Stimulated activated CD8-positive, alpha-beta memory T cell treated with anti-CD3 and anti-CD28 coated beads, Interleukin-7, amount 100 ng/mL, for 48 hours (primary cell): ENCODE measurements at places on chromosomes 3 and 15.

GRCh38 chr3:113441051-113441770 lies at the start of gene CFAP44:
CFAP44 (minus strand) TSS chr3:113441493; CDS start chr3:113433664, 7,829 bp downstream.
- DNase-seq: peak; percentile 19

- DNase-seq: no peak
These were observed 21.6 kb downstream of the ANAPC13 start for GRCh38 chr3:134464064-134464688.

- DNase-seq: no peak
These were observed 33.0 kb upstream of the FAN1 start for GRCh38 chr15:30870681-30871080.

DNA sequence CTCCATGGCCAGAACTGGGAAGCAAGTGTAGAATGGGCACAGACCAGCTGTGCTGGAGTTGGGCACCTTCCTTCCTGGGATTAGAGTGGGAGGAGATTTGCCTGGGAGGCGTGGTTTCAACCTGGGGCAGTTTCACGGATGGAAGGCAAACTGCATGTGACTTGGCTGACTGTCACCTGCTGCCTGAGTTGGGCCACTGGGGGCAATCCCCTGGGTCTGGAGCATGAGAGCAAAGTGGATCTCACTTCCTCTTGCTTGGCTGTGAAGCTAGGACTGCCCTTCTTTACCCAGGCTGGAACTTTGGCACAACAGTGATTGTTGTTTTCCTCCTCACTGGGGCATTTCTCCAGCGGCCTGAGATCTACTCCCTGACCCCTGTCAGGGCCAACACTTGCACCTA lies 1247.0 kb upstream of the EPHA6 start:
- DNase-seq: no peak

DNA sequence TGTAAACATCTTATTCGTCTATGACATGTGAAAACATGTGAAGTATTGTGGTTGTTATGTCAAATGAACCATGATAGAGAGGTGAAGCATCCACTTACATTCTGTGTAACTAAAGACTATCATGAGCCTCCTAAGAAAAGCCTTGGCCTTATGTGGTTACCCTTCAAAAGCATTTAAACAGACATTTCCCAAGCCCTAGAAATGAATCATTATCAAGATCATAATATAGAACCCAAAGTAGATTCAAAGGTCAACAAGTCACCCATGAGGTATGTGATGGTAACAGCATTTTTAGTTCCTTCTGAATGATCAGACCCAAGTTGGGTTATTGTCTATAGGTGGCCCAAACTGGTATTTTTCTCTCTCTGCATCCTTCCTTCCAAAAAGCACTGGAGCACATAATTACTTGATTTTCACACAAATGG lies 408.0 kb downstream of the TBL1XR1 start:
- no peak for DNase-seq

- DNase-seq: no peak
These were observed 436.4 kb downstream of the NAALADL2 start for GRCh38 chr3:175295248-175296130.

DNA sequence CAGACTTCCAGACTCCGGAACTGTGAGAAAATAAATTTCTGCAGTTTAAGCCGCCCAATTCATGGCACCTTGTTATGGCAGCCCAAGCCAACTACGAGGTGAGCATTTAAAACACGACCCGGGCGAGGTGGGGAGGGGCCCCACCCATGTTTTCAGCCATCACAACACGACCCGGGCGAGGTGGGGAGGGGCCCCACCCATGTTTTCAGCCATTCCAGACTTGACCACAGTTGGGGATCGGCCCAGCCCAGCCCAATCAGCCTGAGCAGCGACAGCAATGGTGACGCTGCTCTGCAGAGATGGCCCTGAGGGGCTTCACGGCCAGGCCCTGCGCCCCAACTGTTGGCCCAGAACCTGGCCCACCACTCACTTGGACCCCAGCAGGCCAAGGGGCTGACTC lies 93.1 kb downstream of the ATP10A start:
- DNase-seq: no peak

GRCh38 chr15:46442184-46442583 lies 807.4 kb downstream of the SQOR start:
- DNase-seq: no peak

- DNase-seq: no peak
These were observed 82.2 kb downstream of the CPN2 start for GRCh38 chr3:194268654-194269512.

GRCh38 chr15:96670389-96670788 lies 339.9 kb downstream of the NR2F2 start:
- DNase-seq: no peak

DNA sequence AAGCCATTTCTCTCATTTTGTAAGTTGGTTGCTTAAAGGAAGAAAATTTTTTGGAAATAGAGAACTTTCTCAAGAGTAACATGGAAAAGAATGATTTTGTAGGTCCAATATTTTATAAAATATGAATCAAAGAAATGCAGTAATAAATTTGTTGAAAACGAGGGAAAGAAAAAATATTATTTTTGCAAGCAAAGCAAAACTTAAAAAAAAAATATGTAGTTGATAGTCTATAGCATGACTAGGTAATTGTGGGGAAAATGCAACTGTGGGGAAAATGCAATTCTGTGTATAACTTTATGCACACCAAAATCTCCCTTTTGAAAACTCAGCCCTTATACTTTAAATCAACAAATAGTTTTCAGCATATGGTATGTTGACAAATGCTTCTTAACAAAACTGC lies 604.0 kb upstream of the AGTR1 start:
- no peak for DNase-seq

GRCh38 chr3:72152551-72153476 lies 367.9 kb upstream of the PROK2 start:
- DNase-seq: no peak

DNA sequence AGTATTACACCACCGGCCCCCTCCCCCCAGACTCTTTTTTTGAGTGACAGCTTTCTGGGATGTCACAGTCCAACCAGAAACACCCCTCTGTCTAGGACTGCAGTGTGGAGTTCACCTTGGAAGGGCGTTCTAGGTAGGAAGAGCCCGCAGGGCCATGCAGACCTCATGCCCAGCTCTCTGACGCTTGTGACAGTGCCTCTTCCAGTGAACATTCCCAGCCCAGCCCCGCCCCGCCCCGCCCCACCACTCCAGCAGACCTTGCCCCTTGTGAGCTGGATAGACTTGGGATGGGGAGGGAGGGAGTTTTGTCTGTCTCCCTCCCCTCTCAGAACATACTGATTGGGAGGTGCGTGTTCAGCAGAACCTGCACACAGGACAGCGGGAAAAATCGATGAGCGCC lies 63.6 kb downstream of the AAGAB start:
- no peak for DNase-seq

- no peak for DNase-seq
These were observed 45.9 kb downstream of the TMEM45A start for GRCh38 chr3:100538339-100538706.

DNA sequence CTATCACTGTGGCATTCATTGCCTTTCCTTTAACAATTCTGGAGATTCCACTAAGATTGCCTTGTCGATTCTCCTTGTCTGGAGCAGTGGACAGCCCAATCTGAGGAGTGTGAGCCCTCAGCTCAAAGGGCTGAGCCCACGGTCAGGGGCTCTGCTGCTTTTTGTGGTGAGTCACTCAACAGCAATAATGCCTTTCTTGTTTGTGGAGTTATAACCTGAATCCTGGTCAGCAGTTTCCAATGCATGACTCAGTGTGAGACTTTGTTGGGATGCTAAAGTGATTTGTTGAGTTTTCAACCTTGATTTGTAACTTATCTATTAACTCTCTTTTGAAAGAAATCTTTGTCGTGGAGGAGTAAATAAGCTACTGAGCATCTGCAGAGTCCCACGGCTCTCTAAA lies 183.5 kb downstream of the TJP1 start:
- no peak for DNase-seq

- DNase-seq: peak; percentile 74
These were observed 98.0 kb upstream of the TNFAIP8L3 start for GRCh38 chr15:51192521-51193280.

DNA sequence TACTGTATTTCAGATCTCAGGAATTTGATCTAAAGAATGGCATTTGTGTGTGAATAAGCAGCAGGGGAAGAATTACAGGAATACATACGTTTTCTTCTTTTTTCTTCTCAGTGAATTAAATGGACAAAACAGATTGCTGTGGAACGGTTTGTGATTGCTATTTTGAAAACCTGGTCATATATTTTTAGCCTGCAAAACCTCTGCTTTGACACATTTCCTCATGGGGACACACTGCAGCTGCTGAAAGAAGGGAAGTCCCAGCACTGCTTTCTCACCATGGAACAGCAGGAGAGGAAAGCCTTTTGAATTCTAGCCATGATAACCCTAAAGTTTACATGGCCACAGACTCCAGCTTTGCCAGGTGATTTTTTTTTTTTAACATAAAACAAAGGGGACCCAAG lies 315.0 kb downstream of the OXSM start:
- DNase-seq: no peak

GRCh38 chr3:126613479-126614188 lies 41.3 kb downstream of the TXNRD3 start:
- DNase-seq: no peak

DNA sequence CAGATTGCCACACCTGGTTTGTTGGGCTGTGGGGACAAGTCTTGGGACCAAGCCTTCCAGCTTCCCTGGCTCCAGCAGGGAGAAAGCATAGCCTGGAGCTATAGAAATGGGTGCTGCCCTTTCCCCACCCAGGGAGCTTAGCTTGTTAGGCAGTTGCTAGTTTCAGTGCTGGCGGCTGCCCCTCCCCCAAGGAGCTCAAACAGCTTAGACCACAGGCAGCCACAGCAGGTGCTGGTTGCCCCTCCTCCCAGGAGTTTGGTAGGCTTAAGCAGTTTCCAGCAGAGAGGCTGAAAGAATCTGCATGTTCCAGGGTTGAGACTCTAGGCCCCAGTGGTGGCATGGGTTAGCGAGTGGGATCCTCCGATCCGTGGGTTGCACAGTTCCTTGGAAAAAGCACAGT lies 889.7 kb downstream of the IGSF11 start:
- DNase-seq: no peak

DNA sequence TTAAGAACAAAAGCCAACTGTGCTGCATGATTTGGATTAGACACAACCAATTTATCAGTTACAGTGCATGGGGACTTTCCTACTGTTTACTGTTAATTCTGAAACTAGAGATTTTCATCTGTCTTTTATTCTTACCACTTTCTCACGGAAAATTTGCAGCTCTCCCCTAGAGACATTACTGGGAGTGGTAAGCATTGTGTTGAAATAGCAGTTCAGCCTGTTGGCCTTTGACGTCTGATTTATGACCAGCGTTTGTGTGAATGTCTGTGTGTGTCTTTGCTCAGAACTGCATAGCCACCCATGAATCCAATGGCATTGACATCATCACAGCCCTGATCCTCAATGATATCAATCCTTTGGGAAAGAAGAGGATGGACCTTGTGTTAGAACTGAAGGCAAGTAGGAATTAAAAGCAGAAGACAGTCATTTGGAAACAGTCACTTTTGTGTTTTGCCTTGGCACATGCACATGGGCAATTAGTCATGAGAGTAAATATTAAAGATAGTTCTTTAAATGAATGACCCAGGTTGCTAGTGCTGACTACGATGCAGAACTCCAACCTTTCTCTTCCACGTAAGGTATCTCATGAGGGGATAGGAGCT lies 202.2 kb upstream of the BHLHE40 start:
- no peak for DNase-seq

DNA sequence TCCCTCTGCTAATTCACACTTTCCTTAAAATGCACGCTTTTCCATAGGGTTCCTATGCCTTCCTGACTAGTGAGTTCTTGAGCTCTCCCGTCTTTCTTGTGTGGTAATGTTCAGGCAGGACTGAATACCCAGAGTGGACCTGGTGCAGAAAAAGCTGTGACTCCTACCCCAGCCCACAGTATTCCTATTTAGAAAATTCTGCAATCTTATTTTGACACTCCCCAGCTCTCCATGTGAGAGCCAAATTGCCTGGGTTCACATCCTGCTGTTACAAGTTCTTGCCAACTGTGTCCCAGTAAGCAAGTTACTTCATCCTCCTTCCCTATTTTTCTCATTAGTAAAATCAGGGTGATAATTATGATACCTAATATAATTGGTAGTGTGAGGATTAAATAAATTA lies 290.8 kb upstream of the SLCO3A1 start:
- no peak for DNase-seq

- no peak for DNase-seq
These were observed 2.0 kb downstream of the ANKRD28 start for GRCh38 chr3:15795651-15796308.

DNA sequence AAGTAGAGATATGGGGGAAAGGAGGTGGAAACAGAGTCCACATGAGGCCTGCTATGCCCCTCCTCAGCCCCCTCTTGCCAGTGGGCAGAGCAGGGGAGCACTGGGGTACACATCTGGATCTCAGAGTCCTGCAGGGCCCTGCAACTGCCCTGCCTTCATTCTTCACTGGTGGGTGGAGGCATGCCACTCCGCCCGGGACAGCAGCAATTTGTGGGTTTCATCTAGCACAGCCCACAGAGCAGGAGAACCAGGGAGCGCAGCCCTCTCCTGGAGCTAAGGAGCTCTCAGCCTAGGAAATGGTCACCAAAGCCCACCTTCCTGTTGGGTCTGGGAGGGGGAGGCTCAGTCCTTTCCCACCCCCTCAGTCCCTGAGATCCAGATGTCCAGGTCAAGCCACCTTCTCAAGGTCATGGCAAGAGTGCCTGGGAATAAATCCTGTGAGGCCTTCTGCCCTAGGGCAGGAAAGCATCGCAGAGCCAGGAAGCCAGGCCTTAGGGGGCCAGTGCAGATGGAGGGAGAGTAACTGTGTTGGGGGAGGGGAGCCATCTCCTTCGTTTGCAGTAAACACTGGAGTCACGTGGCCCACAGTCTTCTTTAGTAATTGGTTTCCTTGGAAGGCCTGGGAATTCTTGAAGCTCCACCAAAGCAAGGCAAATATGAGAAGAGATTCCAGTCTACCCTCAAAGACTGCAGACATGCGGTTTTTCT lies 31.0 kb downstream of the ANP32A start:
- no peak for DNase-seq

- no peak for DNase-seq
These were observed 183.9 kb upstream of the LPP start for GRCh38 chr3:187970106-187970505.

GRCh38 chr3:120489421-120489820 lies 38.6 kb upstream of the FSTL1 start:
- no peak for DNase-seq

DNA sequence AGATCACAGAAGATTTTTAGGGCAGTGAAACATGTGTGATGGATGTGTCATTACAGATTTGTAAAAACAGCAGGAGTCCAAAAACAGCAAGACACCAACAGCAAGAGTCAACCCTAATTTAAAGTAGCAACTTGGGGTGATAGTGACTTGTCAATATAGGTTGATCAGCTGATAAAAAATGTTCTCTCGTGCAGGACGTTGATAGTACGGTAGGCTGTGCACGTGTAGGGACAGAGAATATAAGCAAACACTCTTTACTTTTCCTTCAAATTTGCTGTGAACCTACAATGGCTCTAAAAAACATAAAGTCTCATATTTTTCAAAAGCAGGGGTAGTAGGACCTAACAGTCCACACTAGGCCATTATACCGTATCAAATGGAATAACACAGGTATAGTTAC lies 120.8 kb downstream of the STAG1 start:
- no peak for DNase-seq

- DNase-seq: no peak
These were observed 2.3 kb upstream of the MYL3 start for GRCh38 chr3:46865546-46865945.

GRCh38 chr3:105364128-105364527 lies 2.6 kb upstream of the ALCAM start:
- no peak for DNase-seq

GRCh38 chr15:58864602-58865424 lies 68.7 kb downstream of the SLTM start:
- DNase-seq: no peak

GRCh38 chr15:87874896-87875711 lies 381.4 kb downstream of the NTRK3 start:
- no peak for DNase-seq
